Activated CD4-positive, alpha-beta T cell treated with anti-CD3 and anti-CD28 coated beads, Interleukin-2, amount 50 U/mL, for 24 hours (primary cell): ENCODE measurements at places on chromosomes 12 and 14.

DNA sequence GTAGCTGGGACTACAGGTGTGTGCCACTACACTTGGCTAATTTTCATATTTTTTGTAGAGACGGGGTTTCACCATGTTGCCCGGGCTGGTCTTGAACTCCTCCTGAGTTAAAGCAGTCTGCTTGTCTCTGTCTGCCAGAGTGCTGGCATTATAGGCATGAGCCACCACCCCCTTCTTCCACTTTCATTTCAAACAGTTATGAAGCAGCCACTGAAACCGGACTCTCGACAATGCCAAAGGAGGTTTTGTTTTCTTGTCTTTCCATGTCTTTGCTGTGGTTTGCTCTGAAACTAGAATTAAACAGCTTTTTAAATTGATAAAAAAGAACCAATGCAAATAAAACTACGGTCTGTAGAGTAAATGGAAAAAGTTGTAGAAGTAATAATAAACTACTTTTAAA, 30.4 kb downstream of the RAP1B start:
- DNase-seq, result peak; percentile 65

- DNase-seq, result no peak
Observed at GRCh38 chr12:69684466-69684865, 14.6 kb downstream of the BEST3 start.

GRCh38 chr12:2745655-2746054, 49.1 kb upstream of the FKBP4 start:
- no peak for DNase-seq

DNA sequence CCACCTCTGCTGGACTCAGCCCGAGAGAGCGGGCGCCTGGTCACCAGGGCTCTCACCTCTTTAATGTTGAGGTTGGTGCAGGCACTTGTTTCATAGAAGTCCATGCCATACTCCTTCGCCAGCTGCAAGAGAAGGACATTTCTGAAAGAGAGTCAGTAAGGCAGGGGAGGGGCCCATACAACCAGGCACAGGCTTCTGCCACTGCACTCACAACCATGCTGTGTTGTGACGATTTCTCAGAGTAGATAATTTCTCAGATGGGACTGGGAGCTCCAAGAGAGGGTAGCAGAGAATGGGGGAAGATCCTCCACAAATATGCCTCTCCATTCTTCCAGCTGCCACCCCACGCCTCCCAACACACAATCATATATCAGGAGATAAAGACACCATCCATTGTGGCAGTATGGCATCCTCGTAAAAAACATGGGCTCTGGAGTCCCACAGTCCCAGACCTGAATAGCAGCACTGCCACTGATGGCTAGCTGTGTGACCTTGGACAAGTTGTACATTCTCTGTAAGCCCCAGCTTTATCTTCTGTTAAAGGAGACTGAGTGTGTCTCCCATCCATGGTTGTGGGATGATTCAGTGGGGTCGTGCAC, 6.2 kb upstream of the GPX2 start:
- DNase-seq, result no peak

GRCh38 chr12:69851976-69852375, 26.9 kb downstream of the MYRFL start:
- no peak for DNase-seq

DNA sequence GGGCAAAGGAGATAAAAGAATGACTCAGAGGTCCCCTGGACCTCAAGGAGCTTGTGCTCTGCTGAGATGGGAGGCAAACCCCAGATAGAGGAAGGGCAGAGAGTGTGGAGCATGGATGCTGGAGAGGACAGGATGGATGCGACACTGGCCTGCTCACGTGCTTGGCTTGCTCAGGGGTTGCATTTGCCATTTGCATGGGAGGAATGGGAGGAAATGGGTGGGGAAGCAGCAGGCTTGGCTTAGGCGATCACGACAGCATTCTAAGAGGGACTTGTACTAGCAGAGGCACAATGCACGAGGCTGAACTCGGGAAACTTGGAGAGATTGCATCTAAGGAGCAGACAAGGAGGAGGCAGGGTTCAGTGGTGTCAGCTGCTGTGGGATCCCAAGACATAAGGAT, 19.8 kb downstream of the CD9 start:
- no peak for DNase-seq

DNA sequence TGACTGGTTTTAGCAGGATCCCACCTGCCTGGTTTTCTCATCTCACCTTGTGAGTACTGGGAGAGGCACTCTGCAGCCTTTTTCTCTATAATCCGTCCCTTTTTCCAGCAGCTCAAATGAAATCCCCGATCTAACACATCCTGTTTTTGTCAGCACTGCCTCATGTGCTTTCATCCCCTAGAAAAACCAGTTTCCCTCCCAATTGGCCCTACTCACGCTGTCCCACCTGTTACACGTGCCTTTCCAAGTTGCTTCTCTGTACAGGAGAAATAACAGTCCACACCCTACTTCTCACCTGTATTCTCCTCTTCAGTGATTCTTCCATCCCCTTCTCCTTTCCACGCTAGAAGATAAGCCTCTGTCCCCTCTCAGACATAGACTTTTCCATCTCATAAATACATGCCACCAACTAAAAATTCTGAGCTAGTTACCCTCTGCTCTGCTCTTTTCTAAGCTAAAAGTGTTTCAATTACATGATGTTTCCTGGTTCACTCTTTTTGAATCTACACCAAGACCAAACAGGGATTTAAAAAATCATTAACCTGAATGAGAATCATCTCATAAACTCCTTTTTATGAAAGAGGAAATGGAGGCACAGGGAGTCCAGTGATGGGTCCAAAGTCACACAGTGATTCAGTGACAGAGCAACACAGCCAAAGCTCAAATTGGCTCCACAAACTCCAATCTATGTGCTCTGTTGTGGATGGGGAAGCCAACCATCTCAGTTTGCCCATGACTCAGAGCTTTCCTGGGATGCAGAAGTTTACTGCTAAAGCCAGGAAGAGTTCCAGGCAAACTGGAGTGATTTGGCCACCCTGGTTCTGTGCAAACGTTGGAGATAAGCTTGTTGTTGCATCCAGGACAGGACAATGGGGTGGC, 240.0 kb upstream of the TMEM132C start:
- no peak for DNase-seq

GRCh38 chr14:65239143-65239937, 137.0 kb upstream of the MAX start:
- no peak for DNase-seq

GRCh38 chr12:108583991-108584390, 13.9 kb downstream of the TMEM119 start:
- DNase-seq, result no peak

DNA sequence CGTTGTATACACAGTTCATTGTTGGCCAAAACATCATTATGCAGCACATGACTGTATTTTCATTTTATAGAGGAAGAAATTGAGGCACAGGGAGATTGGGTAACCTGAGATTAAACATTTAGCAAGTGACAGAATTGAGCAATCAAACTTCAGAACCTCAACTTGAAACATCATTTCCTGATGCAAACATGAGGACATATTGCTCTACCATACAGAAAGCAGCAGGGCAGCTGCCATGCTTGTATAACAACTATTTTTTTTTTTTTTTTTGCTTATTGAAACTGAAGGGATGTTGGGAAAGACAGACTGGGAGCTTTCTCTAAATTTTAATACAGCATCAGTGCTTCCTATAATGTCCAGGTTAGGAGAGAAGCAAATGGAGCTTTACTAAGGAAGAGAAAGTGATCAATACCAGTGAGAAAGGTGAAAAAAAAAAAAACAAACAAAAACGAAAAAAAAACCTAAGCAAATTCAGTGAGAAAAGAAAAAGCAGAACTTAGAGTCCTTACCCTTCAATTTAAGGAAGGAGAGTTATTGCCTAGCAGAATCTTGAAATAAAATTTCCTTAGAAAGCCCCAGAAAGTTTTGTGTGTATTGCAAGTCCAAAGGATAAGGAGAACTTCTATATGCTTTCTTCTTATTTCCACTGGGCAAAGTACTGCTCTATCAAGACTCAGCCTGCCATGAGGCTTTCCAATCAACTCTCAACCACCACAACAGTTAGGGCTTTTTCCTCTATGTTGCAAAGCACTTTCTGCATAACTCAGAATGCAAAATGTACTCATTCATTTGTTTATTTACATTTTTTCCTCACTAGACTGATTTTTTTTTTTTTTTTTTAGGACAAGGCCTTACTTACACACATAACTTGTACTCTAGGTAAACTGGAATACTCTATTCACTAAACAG, 21.6 kb downstream of the BTG1 start:
- DNase-seq, result no peak

DNA sequence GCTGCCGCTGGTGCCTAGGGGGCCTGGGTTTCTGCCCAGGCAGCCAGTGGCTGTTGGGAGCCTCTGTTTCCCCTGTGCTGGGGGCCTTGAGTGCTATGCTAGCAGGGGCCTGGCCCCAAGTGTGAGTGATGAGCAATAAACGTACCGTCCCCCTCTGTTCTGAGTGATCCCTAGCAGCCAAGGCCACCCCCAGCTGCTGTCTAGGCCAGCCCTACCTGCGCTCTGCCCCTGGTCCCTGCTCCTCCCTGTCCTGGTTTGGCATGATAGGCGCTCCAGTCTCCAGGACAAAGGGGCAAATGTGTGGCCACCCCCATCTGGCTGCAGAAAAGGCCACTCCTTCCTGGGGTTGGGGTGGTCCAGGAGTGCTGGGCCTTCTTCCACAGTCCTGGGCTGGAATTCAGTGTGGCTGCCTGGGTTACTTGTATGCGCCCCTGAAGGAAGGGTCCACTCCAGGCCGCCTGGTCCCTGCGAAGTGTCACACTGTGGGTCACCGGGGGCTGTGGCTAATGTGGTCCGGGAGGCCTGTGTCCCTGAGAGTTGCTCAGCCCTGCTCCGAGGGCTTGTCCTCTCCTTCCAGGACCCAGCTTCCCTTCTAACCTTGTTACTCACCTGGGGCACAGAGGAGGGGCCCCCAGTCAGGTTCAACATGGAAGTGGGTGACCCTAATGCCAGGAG, 7.0 kb downstream of the TRMT61A start:
- no peak for DNase-seq

DNA sequence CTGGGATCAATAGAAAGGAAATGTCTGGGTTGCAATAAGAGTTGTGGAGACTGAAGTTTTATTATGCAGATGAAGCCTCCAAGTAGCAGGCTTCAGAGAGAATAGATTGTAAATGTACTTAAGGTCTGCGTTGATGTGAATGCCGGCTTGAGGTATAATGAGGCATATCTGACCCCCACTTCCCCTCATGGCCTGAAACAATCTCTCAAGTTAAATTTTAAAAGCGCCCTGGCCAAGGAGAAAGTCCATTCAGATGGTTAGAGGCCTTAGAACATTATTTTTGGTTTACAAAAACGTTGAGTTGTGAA, 28.3 kb upstream of the HIGD1C start:
- DNase-seq, result no peak

DNA sequence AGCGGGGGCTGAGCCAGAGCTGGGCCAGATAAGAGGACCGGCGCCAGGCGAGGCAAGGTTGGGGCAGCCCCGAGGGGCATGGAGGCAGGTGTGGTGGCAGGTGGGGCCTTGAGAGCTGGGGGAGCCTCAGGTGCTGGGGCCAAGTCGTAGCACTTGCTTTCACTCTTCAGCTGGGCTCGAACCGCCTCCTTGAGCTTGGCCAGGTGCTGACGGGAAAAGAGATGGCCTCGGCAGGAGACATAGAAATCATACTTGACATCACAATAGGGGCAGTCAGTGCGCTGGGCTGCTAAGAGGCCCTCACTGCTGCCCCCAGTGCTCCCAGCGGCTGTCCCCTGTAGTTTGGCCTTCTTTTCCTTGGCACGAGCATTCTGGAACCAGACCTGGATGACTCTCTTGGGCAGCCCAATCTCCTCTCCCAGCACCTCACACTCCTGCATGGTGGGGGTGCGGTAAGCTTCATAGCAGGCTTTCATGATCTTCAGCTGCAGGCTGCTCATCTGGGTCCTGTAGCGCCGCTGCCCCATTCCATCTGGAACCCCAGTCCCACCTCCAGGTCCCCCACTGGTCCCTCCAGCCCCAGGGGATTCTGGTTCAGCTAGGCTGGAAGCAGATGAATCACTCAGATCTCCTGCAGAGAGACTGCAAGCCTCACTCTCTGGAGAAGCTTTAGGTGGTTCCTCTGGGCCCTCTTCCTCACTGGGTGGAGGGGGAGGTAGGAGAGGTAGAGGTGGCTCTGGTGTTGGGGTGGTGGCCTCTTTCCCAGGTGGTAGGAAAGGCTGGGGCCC, 28.1 kb downstream of the ZFHX2 start:
- no peak for DNase-seq

DNA sequence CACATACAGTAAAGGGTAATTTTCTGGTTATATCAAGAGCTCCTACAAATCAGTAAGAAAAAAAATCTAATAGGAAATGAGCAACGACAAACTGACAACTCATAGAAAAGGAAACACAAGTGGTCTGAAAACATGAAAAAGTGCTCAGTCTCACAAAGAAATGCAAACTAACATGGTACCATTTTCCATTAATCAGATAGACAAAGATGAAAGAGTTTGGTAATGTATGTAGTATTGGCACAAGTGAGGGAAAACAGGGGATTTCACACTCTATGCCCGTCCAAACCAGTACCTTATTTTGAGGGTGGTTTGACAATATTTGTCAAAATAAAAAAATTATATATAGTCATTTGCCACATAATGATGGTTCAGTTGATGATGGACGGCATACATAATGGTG, 13.2 kb downstream of the PTPN11 start:
- DNase-seq, result no peak

GRCh38 chr12:99450036-99450630, 197.4 kb upstream of the GARIN6 start:
- no peak for DNase-seq

GRCh38 chr14:87635442-87635841, 357.5 kb downstream of the GALC start:
- no peak for DNase-seq

GRCh38 chr12:18837025-18837424, 99.1 kb downstream of the CAPZA3 start:
- no peak for DNase-seq

- no peak for DNase-seq
Observed at GRCh38 chr12:6093764-6094163, 30.7 kb downstream of the VWF start.

- no peak for DNase-seq
Observed at GRCh38 chr14:74980731-74981461, 21.8 kb upstream of the EIF2B2 start.

DNA sequence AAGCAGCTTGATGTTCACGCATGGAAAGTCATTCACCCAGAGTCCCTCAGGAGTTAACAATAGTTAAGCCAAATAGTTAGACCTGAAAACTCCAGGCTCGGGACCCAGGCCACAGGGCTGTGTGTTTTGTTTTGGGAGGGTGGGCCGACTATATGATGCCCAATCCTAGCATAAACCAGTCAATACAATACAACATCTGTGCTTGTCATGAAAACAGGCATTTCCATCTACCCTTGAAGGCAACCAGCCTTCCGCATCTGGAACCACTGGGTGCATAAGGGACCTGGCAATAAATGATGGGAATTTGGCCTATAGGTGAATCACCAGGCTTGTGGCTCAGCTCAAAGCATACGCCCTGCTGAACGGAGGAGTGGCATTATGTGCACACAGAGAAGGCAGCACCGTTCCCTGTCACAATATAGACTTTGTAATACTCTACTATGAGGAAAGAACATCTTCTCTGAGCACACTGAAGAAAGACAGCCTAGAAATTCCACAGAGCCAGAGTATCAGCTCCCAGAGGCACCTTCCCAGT, 91.0 kb upstream of the FOXN3 start:
- DNase-seq, result no peak

- no peak for DNase-seq
Observed at GRCh38 chr14:77364146-77364545, 12.7 kb downstream of the TMED8 start.
